ENCODE measurements at places on chromosomes 11 and 22.

DNA sequence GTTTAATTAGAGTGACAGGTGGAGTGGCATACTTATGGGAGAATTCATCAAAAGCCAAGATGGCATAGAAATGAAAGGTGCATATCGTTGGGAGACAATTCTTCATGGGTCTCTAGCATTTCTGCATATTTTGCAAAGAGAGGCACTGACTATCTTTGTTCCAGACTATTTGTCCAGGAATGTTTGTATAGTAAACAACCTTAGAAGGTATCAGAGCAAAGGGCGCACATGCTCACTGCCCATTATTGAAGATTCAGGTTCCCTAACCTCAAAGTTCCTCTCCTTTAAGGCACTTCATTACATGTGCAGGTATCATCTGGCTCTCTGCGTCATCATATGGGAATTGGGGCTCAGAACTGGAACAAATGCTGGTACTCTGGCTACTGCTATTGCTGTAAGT is 4.7 kb upstream of the NEU3 start:
- no peak for DNase-seq

DNA sequence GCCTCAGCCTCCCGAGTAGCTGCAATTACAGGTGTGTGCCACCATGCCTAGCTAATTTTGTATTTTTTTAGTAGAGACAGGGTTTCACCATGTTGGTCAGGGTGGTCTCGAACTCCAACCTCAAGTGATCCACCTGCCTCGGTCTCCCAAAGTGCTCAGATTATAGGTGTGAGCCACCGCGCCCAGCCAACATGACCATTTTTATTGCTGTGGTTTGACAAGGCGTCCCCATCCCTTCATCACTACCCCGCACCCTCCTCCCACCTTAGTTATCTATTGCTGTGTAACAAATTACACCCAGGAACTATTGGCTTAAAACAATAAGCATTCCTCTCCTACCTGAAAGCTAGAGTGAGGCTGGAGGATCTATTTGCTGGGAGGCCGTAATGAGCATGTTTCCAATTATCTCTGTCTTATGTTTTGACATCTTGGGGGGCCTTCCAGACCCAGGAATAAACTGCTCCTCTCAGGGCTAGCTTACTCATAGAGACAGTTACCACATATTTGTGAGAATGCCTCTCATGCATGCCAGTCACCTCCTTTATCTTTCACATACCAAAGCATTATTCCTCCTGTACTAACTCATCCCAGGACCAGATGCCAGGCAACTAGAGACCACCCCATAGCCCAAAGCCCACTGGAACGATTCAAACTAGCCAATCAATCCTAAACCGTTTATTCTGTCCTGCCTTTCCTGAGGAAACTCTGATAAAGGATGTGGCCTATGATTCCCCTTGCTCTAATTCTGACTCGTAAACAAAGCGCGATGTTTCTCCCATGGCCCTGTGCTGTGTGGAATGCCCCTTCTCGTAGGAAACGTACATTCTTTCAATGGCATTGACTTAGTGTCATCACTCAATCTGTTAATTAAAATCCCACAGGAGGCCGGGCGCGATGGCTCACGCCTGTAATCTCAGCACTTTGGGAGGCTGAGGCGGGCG is 19.4 kb downstream of the SNU13 start:
- DNase-seq: no peak

DNA sequence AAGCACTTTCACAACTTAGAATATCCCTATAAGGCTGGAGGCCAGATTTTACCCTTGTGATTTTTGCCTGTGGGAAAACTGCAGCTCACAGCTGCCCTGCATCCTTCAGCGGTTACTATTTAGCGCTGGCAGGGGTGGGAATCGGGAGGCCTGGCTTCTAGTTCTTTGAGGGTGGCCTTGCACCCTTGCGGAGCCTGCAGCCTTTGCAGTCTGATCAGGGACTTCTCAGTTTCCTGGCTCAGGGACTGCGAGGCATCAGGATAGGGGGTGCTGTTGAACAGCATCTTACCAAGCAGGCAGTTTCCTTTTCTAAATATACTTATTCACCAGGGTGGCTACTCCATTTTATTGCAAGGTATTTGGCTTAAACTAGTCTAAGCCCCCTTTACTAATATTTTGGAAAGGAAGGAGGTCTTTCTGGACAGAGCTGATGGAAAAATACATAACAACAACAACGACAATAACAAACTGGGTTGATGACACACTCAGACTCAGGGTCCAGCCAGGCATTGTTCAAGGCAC is 2.9 kb upstream of the APOA1 start:
- DNase-seq: no peak

DNA sequence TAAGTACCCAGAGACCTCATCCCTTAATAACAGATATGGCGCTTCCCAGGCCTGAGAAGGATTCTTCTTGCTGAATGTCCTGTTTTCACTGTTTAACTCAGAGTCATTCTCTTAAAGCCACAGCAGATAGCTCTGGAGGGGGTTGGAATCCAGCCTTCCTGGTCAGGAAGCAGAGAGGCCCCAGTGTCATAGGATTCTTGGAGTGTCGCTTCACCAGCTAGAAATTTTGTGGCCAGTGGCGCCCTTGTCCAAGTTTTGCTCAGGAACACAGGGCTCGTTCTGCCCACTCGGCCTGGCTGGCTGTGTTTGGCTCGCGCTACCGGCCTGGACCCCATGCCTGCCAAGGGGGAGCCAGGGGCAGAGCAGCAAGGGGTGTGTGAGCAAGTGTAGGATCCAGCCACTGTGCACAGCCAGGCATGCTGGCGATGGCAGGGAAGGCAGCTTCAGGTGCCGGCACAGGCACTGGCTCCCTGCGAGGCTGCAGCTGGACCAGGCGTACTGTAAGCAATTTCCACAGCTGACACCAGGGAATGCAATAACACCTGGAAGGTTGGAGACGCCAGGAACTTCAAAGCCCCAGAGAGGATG is 214.8 kb upstream of the SESN3 start:
- DNase-seq: no peak

- DNase-seq: no peak
Measured at GRCh38 chr11:114084414-114084813, 24.9 kb downstream of the ZBTB16 start.

GRCh38 chr11:105100206-105100605 is 39.4 kb downstream of the CARD18 start:
- DNase-seq: no peak

- DNase-seq: no peak
Measured at GRCh38 chr11:129372609-129373488, 2.8 kb upstream of the BARX2 start.

DNA sequence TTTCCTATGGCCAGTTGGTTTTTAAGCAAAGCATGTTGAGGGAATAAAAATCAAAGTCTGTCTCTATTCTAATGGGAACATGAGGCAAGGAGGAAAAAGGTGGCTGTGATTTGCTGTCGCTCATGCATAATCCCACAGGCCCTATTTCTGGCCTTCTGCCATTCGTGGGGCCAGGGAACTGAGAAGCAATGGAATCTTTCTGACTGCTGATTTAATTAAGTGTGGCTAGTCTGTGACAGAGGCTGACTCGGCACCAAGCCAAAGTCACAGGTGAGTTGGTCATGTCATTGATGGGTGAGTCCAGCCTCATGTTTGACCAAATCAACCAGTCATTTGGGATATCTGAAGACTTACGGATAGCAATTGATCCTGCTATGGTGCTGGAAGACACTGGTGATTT is 429.3 kb upstream of the CADM1 start:
- no peak for DNase-seq

DNA sequence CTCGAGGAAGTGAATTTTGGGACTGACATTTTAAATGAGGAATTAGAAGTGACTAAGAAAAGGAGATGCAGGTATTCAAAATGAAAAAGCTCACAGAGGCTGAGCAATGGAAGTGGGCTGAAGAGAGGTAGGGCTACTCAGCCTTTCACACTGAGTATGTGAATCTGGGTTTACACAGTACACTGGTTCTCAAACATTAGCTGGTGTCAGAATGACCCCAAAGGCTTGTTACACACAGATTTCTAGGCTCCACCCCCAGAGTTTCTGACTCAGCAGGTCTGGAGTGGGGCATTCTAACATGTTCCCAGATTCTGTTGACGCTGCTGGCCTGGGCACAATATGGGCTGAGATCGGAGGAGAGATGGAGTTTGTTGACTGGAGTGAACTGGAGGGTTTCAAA is 32.8 kb downstream of the CADM1 start:
- DNase-seq: no peak

- DNase-seq: no peak
Measured at GRCh38 chr11:57646799-57647303, 2.9 kb downstream of the YPEL4 start.

DNA sequence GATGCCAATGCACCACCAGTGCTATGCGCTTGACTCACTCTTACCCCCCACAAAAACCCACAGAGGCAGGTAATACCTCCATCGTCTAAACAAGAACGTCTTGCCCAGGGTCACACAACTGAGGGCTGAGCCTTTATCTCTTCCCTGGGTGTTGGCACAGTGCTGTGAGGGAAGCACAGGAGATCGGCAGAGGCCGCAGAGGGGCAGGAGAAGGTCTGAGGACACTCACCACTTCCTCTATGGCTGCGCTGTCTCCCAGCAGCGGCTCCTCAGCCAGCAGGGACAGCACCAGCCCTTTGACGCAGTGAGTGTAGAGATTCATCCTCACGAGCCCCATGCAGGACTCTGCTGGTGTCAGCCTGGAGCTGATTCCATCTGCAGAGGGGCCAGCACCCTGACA is 19.9 kb downstream of the HPS4 start:
- no peak for DNase-seq

DNA sequence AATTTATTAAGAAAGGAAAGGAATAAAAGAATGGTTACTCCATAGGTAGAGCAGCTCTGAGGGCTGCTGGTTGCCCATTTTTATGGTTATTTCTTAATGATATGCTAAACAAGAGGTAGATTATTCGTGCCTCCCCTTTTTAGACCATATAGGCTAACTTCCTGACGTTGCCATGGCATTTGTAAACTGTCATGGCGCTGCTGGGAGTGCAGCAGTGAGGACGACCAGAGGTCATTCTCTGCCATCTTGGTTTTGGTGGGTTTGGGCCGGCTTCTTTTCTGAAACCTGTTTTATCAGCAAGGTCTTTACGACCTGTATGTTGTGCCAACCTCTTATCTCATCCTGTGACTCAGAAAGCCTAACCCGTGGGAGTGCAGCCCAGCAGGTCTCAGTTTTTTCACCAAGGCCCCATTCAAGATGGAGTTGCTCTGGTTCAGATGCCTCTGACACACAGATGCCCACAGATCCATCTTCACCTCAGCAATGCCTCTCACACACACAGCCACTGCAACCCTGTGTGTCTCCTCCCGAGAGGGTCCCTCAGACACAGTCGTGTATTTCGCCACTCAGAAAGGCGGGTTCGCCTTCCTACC is 16.4 kb upstream of the JAM3 start:
- DNase-seq: no peak

DNA sequence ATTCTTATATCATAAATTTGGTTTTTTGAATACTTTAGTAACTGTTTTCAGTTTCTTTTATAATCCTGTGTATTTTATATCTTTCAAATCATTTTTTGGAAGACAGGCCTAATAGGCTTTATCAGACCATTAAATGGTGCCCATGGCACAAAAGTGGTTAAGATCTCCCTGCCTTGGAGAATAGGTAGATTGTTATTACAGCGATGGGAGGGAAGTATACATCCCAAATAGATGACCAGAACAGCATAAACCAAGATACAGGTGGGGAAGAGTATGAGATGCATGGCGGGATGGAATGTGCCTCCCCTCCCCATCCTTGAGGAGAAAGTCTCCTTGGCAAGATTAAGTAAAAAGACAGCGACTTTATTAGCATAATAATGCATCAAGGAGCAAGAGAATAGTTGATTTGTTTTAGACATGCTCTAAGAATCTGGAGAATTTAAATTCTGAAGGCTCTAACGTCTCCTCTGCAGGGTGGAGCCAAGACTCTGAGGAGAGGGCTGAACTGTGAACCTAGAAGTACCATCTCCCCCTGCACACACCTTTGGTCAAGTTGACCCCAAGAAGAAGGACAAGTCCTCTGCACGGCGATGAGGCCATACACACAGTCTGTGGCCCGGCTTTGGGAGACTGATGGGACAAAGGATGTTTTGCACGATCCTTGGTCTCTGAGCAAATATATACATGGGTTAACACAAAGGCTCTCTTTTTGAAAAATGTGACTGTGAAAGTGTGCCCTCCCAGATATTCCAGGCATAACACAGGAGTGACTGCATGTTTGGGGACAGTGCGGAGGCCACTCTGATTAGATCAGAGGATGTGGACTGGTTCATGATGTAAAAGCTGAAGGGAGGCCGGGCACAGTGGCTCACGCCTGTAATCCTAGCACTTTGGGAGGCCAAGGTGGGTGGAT is 61.1 kb upstream of the SLC35C1 start:
- no peak for DNase-seq

DNA sequence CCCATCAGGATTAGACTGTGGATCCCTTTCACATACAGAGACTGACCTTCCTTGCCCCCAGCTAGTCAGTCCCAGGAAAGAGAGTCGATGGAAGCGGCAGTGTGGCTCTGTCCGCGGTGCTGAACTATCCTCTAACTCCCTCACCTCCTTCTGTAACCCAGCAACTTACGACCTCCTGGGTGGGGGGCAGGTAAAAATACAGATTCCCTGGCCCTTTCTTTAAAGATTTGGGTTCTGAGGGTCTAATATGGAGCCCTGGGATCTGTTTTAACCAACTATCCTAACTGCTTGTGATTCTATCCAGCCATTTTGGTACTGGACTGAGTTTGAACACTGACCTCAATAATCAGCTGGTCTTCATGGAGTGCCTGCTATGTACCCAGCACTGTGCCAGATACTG is 23.2 kb downstream of the MFNG start:
- no peak for DNase-seq

- no peak for DNase-seq
Measured at GRCh38 chr11:83063073-83063754, 8.5 kb downstream of the RAB30 start.

GRCh38 chr11:35321111-35321510 is 98.2 kb downstream of the SLC1A2 start:
- DNase-seq: no peak

- DNase-seq: no peak
Measured at GRCh38 chr11:16874275-16874975, 136.0 kb downstream of the C11orf58 start.

- no peak for DNase-seq
Measured at GRCh38 chr11:118274186-118274585, 10.1 kb upstream of the MPZL2 start.

GRCh38 chr11:41379084-41379483 is 80.4 kb downstream of the LRRC4C start:
- DNase-seq: no peak

DNA sequence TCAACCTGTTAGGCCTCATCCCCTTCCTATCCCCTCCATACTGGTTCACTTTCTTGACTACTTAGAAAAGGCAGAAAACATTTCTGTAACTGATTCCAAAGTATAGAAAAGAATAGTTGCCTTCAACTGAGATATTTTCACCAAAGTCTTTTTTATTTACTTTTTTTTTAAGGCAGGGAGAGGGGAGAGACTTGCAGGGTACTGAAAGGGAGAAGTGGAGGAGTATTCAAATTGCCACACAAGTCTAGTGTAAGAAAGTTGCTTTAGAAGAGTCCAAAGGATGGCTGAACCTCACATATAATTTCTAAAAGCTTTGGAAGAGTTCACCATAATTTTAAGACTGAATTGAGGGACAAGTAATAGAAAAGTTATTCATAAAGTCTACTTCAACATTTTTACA is 6.3 kb downstream of the PHF21A start:
- DNase-seq: no peak

GRCh38 chr11:132123449-132123848 is 753.0 kb downstream of the NTM start:
- DNase-seq: no peak

- no peak for DNase-seq
Measured at GRCh38 chr11:44681698-44682097, 45.1 kb upstream of the TSPAN18 start.

- no peak for DNase-seq
Measured at GRCh38 chr11:112156153-112156955, 7.5 kb downstream of the IL18 start.

- no peak for DNase-seq
Measured at GRCh38 chr22:46910624-46911023, 148.2 kb downstream of the TBC1D22A start.
